ENCODE measurements at places on chromosomes 2 and 18.
A peak's percentile ranks its signal among the peaks of the same experiment; 100 is the strongest.

- peak; percentile 46 for DNase-seq
Observed at GRCh38 chr2:36356990-36357846, 1.6 kb downstream of the CRIM1 start.

DNA sequence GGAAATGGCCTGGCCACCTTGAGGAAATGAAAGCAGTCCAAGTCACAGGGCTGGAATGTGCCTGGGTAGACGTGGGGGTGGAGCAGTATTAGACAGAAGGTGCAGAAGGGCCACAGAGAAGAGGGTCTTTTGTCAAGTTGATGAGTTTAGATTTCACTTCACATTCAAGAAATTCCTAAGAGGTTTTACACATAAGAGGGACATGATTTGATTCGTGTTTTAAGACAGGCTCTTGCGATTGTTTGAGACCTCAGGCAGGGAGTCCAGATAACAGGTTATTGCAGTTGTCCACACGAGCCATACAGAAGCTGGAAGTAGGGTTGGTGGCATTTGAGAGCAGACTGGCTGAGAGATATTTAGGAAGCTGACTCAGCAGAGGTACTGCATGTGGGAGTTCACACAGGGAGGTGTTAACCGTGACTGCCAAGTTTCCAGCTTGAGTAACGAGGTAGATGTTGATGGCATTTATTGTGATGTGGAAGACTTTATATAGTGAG, 64.6 kb downstream of the NEB start:
- DNase-seq, result no peak

DNA sequence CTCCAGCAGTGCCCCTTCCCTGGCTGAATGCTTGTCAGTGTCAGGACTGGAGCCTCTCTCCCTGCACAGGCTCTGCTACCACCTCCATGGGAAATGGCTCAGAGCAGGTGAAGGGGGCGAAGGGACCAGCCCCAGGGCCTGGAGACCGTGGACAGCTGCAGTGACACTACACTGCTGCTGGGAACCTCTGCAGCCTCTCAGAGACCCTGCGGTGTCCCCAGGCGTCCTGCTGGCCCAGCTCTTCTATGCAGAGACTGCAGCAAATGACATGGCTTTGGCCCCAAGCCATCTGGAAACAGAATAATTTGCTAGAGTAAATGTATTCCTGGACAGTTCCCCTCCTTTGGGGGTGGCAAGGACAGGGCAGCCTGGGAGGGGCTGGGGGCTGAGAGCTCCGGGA, 53.2 kb downstream of the CIB4 start:
- DNase-seq, result no peak

- DNase-seq, result no peak
Observed at GRCh38 chr18:47679864-47680263, 250.6 kb downstream of the SMAD2 start.

GRCh38 chr2:100832885-100833284, 12.9 kb downstream of the NPAS2 start:
- DNase-seq, result no peak

DNA sequence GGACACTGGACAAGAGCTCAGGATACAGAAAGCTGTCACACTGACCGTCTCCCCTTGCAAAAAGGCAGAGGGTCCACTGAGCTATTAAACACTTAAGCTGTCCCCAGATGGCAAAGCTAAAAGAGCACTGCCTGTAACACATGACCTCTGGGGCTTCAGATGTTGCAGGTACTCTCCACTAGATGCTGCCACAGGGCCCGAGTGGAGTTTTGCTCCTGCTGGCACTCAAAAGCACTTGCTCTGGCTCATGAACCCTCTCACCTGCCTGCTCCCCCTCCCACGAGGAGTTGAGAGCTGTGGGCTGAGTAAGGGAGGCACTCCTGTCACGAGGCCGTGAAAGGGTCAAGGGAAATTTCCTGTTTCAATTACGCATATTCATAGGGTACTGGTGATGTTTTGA, 227.9 kb downstream of the PRKCE start:
- no peak for DNase-seq

- DNase-seq, result no peak
Observed at GRCh38 chr2:13652531-13653313, 936.0 kb downstream of the TRIB2 start.

DNA sequence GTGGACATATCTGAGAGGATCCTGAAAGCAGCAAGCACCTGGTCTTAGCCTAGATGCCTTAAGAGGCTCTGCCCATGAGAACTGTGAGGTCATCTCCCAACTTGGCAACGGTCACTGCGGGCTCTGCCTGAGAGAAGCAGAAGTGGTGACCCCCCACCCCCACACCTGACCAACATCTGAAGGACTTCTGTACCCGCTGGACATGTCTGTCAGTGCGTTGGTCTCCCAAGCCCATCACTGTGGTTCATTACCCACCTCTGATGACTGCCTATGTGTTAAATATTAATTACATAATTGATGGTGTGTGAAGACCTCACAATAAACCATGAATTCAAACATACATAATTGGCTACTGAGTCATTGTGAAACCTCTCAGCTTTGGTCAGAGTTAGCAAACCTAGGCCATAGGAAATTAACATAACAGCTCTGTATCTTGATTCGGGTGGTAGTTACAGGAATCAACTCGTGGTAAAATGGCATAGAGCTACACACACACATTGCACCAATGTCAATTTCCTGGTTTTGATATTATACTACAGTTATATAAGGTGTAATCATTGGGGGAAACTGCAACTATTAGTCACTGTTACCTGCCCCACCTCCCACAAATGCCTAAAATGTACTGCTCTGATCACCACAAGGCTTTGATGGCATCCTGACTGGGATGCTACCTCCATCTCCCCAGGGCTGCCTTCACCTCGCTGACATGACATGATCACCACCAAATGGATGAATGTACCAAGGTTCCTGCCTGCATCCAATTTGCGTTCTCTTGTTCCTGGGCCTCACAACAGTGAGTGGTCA, 4.3 kb upstream of the GALNT1 start:
- no peak for DNase-seq

GRCh38 chr2:60858897-60859311, 22.5 kb upstream of the REL start:
- DNase-seq, result no peak

- no peak for DNase-seq
Observed at GRCh38 chr2:45965871-45966498, 314.5 kb downstream of the PRKCE start.

DNA sequence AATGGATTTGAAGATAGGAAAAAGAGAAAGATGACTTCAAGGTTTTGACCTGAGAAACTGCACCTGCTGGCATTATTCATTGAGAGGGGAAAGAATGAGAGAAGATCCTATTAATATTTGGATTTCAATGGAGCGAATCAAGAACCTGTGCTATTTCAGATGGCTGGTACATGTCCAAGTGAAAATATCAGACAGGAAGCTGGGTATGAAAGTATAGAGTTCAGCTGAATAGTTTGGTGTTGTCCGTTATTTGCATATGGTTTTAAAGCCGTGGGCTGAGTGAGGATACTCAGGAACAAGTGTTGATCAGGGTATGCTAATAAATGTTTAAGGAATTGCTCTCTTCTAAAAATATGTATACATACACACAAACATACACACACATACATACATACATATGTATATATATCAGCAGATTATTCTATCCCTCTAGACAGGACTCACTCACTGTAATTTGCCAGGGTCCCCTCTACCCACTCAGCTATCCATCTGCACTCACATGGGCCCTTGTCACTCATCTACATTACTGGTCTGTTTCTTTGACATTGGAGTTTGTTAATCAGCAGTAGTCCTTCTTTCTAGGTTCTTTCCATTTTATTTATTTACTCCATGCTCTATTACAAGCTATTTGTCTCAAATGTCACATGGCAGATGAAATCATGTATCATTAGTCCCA, 33.9 kb upstream of the IKZF2 start:
- no peak for DNase-seq
